ENCODE measurements at places on chromosomes 3 and 15.
A peak's percentile ranks its signal among the peaks of the same experiment; 100 is the strongest.

DNA sequence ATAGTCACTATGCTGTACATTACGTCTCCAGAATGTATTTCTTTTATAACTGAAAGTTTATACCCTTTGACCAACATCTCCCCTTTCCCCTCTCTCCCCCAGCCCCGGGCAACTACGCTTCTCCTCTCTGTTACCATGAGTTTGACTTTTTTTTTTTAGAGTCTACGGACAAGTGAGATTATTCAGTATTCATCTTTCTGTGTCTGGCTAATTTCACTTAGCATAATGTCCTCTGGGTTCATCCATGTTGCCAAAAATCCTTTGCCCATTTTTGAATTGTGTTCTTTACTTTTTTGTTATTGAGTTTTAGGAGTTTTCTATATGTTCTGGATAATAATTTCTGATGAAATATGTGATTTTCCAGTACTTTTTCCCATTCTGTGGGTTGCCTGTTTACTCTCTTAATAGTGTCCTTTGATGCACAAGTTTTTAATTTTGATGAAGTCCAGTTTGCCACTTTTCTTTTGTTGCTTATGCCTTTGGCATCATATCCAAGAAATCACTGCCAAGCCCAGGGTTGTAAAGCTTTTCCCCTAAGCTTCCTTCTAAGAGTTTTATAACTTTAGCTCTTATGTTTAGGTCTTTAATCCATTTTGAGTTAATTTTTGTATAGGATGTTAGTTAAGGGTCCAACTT is 126.7 kb upstream of the NSMCE3 start:
- no peak for DNase-seq

DNA sequence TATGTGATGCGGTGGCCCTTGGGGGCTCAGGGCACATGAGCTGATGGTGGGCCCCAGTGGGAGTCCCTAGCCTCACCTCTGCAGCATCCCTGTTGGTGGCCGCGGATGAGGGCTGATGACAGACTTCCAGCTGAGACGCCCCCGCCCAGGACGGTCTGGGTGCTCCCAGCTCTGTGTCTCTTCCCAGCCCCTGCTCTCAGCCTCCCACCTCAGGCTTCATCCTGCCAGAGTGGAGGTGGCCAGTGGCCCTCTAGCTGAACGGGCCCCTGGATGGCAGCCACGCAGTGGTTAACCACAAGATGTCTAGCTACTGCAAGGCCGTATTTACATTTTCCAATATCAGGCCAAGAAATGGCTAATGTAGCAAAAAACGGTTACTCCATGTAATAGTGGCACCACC is 205.3 kb upstream of the LINGO1 start:
- DNase-seq = no peak

- DNase-seq = peak; percentile 66
Measured at GRCh38 chr3:197749315-197749600, 425 bp upstream of the FYTTD1 start.

GRCh38 chr3:187370051-187370450 is 1.9 kb downstream of the RTP4 start:
- DNase-seq = no peak

DNA sequence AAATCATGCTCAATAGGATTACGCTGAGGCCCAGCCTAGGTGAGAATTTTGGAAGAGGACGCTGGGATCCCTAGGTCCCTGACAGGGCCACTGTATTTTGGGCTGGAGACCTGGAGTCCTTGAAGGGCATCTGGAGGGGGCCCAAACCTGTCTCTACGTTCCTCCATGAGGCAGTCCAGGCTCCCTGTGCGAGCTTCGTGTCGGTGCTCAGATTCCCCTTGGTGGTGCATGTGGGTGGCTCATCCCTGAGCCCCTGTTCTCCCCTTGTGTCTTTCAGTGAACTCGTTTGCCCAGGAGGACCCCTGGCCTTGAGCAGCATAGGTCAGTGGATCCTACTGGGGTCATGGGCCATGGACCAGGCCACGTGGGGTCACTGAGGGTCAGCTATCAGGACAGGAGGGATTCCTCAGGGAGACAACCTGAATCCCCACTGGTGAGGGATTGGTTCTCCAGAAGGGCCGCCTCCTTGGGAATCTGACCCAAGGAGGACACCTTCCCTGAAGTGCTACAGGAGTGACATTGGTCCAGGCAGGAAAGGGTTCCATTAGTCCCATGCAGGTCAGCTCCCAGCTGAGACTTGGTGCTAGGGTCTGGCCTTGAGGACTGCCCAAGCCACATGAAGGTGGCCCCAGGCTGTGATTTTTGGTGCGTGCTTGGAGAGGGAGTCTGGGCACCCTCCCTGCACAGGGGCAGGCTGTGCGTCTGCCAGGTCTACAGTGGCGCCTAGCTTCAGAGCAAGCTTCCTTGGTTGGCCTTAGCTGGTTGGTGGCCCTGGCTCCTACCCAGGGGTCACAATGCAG is 229.8 kb downstream of the SNRPN start:
- no peak for DNase-seq

All from amniotic stem cell (primary cell).